ENCODE measurements at places on chromosomes 12 and 14.

- peak; percentile 24 for DNase-seq
Measured at GRCh38 chr12:67651132-67651695, 2.7 kb downstream of the DYRK2 start.

DNA sequence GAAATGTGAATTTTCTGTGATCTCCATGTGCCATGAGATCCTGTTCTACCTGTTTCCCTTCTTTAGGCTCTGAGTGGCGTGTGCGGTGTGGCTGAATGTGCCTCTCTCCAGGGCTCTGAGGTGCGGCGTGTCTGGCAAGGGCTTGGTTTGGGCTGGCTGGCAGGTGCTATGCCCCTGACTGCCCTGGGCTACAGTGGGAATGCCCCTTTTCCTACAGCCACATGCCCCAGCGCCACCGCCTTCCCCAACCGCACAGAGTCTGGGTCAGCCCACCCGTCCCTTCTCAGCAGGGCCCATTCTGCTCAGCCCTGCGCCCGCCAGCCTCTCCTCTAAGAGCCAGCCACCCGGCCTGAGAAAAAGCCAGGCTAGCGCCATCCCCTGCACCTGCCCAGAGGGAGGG is 24.7 kb downstream of the BTBD6 start:
- no peak for DNase-seq

GRCh38 chr12:111359231-111359913 is 9.5 kb downstream of the PHETA1 start:
- DNase-seq = no peak

DNA sequence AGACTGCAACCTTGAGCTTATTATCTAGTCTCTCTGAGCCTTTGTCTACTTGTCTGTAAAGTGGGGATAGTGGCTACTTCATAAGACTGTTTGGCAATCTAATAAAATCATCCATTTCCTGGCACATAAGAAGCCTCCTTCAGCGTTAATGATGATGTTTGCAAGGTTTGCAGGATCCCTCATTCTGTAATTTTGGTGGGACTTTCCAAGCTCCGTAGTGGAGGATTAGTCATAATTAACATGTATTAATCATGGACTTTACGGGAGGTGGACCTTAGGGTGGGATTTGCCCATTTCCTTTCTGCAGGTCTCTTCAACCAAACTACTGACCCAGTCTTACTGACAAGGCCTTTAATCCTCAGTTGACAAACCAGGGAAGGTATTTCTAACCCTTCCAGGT is 66.2 kb downstream of the NTF3 start:
- DNase-seq = no peak

DNA sequence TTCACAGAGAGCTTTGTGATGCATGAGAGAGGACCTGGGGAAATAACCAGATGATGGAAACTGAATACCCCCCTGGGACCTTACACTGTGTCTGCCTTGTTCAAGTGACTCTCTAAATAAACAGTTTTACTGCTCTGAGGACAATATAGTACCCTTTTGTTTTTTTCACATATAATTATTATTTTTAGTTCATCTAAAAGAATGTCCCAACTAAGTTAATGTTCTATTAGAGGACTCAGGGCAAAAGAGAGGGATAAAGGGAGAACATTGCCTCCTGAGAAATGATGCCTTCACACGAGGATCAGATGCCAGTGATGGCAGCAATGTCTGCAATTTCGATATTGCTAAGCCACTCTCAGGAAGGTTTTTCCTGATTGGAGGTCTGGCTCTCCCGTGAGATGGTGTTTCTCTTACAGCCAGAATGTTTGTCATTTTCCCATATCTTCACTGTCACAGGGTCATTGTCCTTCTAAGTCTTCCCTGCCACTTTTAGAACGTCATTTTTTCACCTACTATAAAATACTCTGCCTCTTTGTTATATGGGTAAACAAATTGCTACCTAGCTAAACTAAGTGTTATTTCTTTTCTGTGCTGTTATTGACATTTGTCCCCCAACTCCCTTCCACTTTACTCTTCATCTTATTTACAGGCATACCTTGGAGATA is 201.6 kb downstream of the RAD51B start:
- no peak for DNase-seq

GRCh38 chr14:21367582-21368144 is 16.2 kb downstream of the SUPT16H start:
- no peak for DNase-seq

- DNase-seq = no peak
Measured at GRCh38 chr12:41893491-41893890, 251.2 kb downstream of the GXYLT1 start.

DNA sequence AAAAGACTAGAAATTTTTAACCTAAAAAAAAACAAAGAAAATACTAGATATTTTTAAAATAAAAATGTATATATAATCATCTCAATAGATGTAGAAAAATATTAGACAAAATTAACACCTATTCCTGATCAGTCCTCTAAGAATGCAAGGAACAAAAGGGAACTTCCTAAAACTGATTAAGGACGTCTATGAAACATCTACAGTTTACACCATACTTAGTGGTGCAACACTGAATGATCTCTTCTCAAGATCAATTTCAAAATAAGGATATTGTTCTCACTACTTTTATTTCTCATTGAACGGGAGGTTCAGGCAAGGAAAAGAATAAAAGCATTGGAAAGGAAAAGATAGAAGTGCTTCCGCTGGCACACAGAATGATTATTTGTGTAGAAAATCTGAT is 16.0 kb downstream of the OLR1 start:
- no peak for DNase-seq

DNA sequence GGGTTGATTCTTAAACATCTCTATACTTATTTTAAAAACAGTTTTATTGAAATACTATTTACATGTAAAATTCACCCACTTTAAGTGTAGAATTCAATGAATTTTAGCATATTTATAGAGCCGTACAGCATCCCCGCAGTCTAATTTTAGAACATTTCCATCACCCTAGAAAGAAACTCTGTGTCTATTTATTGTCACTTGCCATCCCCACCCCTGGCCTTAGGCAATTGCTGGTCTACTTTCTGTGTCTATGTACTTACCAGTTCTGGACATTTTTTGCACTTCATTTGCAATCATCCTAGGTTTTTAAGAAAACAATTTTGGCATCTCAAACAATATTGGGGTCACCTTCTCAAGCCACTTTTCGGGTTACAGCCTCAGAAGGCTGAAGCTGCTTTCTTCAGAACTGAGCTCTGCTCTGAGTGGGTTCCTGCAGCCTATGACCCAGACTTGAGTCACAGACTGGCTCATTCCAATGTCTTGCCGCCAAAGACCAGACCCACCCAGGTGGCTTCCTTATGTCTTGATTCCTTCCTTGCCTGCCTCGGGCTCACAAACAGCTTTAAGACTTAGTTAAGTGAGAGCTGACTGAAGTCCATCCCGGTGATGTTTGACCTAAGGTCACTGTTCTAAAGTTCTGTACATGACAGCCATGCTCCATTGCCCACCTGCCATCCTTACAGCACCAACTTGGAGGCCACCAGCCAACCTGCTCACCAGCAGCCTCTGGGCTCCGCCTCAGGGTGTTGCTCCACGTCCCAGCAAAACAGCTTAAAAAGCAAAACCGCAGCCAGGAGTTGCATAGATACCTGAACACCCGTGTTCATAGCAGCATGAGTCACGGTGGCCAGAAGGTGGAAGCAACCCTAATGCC is 131.5 kb downstream of the CHST11 start:
- no peak for DNase-seq

- no peak for DNase-seq
Measured at GRCh38 chr14:21867541-21867940, 193.9 kb upstream of the OR4E1 start.

GRCh38 chr12:115947696-115948062 is 329.8 kb downstream of the MED13L start:
- DNase-seq = no peak

GRCh38 chr12:15834575-15834974 is 45.4 kb upstream of the EPS8 start:
- DNase-seq = no peak

DNA sequence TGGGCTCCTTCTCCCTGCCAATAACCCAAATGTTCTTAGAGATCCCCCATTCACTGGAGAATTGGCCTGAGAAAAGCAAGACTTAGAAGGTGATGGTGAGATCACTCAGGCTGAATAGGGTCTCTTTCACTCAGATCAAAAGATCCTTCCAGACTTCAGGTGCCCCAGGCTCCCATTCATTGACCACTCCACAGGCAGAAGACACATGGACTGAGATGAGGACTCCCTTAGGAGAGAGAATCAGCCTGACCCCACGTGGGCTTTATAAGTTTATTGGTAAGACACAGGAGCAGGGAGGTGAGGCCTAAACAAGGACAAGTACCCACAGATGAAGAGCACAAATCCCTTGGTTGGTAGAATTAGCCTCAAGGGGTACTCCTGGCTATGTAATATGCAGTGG is 6.1 kb upstream of the KRT72 start:
- no peak for DNase-seq

DNA sequence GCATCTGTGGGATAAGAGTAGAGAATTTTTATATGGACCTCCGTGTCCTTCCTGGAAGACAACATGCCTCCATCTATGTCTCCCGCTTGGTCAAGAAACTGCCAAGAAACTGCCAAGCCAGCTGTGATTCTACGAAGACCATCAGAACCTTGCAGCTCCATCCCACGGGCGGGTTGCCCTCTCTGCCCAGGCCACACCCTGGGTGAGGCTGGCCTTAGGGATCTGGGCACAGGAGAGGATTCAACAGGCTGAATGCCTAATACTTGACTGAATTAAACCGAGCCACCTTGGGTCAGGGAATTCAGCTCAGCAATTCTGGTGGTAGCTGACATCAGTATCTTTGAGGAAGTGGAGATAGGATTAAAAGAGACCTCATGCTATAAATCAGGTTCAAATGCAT is 37.8 kb upstream of the FOS start:
- no peak for DNase-seq

GRCh38 chr12:124395284-124395752 is 100.4 kb downstream of the RFLNA start:
- DNase-seq = no peak

GRCh38 chr12:26869104-26869494 is 36.1 kb upstream of the ITPR2 start:
- DNase-seq = no peak

DNA sequence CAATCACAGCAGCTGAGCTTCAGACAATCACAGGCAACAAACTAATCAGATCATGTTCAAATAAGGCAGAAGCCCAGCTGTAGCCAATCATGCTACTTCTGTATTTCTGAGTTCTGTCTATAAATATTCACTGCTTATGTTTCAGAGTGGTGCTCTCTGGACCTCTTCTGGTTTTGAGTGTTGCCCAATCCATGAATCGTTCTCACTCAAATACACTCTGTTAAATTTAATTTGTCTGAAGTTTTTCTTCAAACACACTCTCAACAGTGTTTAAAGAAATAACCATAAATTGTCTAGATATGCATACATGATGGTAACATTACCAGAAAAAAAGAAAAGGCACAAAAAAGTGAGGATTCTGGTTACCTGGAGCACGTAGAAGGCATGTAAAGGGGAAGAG is 77.9 kb upstream of the BBS10 start:
- no peak for DNase-seq

Measured in activated gamma-delta T cell treated with Interleukin-2 at 50 U/mL for 16 hours (primary cell).